Dorsolateral prefrontal cortex (tissue), 122 donors: ENCODE measurements at places on chromosomes 1 and 21. TPM values are rescaled to one million over a fixed set of nuclear protein-coding genes. Genes with fewer than 3 reads are reported as not detected.

LRRC7 gene
- 161 TPM for total RNA-seq

DNA sequence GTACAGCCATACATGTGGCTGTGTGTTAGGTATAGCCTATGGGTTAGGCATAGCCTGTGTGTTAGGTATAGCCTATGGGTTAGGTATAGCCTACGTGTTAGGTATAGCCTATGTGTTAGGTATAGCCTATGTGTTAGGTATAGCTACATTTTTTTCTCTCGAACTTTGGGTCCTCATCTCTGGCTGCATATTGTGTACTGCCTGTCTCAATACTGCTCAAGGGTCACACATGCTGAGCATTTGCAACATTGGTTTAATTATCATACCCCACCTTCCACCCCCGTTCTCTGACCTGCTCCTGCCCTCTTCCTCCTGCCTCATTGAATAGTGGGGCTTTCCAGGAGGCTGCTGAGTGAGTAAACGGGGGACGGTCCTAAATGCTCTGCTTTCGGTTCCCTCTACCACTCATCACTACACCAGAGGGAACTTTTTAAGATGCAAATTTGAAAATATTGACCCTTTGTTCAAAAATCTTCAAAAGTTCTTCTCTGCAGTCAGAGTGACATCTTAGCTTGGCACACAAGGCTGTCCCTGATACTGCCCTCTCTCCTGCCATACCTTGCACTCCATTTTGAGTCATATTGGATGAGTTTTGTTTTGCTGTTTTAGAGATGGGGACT, 17.8 kb downstream of the OR2B11 start:
- no peak for DNase-seq

DNA sequence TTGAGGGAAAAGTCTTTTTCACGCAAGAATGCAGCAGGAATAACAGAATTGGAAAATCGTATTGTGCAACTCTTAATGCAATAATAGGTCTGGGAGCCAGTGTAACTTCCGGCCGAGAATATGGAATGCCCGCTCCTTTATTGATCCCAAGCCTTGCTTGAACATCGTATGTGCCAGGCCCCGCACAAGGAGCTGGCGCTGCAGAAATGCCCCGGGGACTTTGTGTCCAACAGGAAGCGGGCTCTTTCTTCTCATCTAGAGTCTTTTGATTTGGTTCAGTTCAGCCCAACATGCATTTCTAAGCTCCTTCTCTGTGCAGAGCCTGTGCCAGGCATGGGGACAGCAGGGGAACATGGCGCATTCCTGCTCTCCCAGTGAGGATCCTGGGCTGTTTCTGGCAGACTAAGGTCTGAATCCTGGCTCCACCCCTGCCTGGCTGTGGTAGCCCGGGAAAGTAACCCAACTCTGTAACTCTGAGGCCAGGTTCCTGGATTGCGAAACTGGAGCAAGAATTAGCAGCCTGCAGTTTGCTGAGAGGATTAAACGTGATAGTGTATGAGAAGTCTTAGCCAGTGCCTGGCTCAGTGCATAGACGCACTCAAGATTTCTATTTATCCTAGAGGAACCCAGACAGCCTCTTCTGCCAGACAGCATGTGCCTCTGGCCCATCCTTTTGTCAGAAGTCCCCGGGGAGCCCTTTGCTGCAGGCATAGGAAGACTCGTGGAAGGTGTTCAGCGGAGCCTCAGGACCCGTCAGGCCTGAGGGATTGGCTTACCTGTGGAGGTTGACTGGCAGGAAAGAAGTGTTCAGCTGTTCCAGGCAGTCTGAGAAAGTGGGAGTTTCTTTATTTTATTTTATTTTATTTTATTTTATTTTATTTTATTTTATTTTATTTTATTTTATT, 987 bp upstream of the CDCP2 start:
- no peak for DNase-seq

GRCh38 chr1:207919523-207920170, 8.7 kb upstream of the CD34 start:
- DNase-seq: no peak

DNA sequence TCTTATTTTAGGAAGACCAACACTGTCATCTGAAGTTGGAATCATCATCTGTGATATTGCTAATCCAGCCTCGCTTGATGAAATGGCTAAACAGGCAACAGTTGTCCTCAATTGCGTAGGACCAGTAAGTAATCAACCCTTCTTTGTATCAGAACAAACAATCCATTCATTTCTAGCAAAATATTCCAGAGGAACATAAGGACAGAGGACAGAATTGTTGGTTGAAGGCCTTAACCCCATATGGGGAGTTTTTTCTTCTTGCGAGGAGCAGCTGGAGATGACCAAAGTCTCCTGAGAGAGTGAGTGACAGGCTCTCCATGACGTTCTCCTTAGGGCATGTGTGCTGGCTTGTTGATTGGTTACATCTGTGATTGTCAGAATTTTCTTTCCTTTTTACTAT, 2.7 kb downstream of the SCCPDH start:
- DNase-seq: no peak

GRCh38 chr1:4083231-4084047, 183.4 kb upstream of the C1orf174 start:
- DNase-seq: peak; percentile 37

DNA sequence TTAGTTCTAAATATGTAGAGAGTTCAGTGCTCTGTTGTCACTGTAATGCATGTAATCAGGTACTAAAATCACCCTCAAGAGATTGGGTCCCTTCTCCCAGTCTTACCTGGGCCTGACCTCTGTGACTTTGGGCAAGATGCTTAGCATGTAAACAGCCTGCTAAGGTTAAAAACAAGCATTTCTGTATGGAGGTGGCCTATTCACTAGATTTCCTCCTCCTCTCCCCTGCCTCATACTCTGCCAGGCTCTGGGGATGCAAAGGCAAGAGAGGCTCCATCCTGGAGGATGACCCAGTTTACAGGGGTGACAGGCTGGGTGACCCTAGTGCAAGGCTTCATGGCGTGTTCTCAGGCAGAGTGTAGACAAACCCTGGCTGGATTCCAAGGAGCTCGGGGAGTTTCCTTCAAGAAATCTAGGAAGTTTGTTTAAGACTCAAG, 28.8 kb downstream of the VANGL2 start:
- DNase-seq: no peak

- no peak for DNase-seq
These were observed 29.1 kb downstream of the SLC30A7 start for GRCh38 chr1:100924991-100925390.

DNA sequence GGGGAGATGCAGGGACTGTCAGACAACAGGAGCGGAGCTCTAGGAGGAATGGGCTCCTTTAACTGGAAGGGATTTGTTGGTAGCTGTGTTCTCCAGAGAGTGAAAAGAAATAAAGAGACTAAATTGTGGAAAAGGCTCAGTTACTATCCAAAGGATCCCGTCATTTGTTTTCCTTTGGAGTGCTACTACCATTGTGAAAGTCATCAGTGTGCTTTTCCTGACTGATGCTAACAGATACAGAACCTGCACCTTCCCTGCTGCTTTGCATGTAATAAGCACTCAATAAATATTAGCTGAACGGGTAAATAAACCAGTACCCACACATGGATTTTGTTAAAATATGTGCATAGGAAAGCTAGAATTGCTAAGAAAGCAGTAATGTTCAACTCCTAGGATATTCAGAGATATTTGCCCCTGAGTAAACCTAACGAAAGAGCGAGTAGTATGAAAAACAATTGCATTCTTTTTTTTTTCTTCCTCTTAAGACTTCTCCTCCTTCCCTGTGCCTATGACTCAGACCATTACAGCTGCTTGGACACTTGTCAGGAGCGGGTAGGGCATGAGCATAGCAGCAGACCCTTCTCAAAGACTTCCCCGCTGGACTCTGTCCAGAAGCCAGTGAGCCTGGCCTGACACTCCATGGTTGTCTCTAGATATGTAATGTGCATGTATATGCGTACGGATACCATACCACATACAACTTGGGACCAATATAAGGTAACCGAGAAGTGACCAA, 41.7 kb downstream of the PTGFRN start:
- no peak for DNase-seq

DNA sequence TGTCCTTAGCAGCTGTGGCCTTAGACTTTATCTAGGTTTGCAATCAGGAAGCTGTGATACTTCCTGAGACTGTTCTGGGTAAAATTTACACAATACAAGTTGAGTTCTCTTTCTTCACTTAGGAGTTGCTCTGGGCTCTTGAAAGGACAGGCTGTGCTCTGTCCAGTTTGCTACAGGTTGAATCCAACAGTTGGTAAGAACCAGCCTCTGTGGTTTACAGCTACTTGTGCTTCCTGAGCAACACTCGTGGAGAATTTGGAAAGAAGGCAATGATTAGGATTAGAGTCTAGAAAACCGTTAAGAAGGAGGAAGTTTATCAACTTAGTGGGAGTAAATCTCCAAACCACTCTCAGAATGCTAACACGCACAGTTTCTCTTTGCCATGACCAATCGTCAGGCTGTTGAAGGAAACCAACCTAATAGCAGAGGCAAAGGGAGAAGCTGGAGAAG, 26.8 kb downstream of the GFI1 start:
- no peak for DNase-seq
